Osteocyte (in vitro differentiated cells): ENCODE measurements at places on chromosomes 1 and 21. TPM values are rescaled to one million over a fixed set of nuclear protein-coding genes. Genes with fewer than 3 reads are reported as not detected.

DNA sequence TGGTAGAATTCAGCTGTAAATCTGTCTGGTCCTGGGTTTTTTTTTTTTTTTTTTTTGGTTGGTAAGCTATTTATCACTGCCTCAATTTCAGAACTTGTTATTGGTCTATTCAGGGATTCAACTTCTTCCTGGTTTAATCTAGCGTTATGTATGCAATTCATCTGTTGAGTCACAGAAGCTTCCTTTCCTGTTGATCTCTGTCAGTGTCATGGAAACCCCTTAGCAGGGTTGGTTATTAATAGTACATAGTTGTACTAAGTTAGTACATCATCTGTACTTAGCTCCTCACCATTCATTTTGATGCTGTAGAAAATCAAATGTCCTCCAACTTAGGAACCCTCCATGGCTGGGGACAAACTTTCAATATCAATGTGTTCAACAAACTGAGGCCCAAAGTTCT is 51.0 kb upstream of the BARHL2 start:
- no peak overlapping the region for H3K27ac ChIP-seq
- no peaks in the 10 kb centered on the region for H3K27me3 ChIP-seq
- no peak overlapping the region for H3K4me3 ChIP-seq
- DNase-seq, result no peak

TAL1 gene
- not detected in 2 replicates for total RNA-seq

- no peak for DNase-seq
- H3K4me1 ChIP-seq, result no peaks in the 10 kb centered on the region
- H3K27ac ChIP-seq, result no peak overlapping the region
- no peak overlapping the region for H3K4me3 ChIP-seq
- no peaks in the 10 kb centered on the region for H3K36me3 ChIP-seq
Measured at GRCh38 chr1:175735144-175735543, 8.3 kb downstream of the TNR start.

GRCh38 chr1:47211796-47212269 is 20.2 kb downstream of the TAL1 start:
- H3K4me1 ChIP-seq, result no peaks in the 10 kb centered on the region
- H3K27me3 ChIP-seq, result peaks cover 22% of the 10 kb centered on the region
- no peak for DNase-seq

GRCh38 chr21:16708101-16708835 is 804.6 kb upstream of the CXADR start:
- peaks cover 32% of the 10 kb centered on the region for H3K4me1 ChIP-seq
- no peaks in the 10 kb centered on the region for H3K36me3 ChIP-seq
- H3K4me3 ChIP-seq, result no peak overlapping the region
- DNase-seq, result no peak

DNA sequence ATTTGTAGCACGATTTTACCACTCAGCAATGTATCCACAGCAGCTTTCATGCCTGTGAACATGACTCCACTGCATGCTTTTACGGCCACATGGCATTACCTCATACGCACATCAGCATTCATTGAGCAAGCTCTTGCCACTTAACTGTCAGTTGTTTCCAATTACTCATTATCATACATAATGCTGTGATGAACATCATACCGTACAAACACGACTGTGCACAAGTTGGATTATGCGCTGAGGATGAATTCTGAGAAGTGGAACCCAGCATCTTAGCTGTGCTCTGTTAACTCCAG is 9.6 kb downstream of the UMODL1 start:
- H3K4me3 ChIP-seq, result no peak overlapping the region
- H3K4me1 ChIP-seq, result peaks cover 17% of the 10 kb centered on the region
- no peaks in the 10 kb centered on the region for H3K36me3 ChIP-seq
- H3K27me3 ChIP-seq, result no peaks in the 10 kb centered on the region

DNA sequence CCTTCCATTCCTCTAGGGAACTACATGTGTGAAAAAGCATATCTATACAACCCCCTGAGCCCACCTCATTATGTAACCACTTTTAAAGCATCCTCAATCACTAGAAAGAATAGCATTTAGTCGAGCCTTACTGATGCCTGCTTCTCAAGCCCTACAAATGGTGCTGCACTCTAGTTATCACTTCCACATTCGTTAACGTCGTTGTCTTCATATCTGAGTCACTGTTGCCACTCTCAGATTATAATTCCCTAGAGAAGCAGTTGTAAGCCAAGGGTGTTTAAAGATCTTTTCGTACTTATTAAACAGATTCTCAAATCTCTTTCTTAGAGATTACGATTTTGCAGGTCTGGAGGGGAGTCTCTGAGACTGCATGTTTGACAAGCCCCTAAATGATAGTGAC is 16.5 kb downstream of the ATP1B1 start:
- no peaks in the 10 kb centered on the region for H3K27me3 ChIP-seq
- no peak overlapping the region for H3K4me3 ChIP-seq
- peaks cover 33% of the 10 kb centered on the region for H3K36me3 ChIP-seq
- peaks cover 29% of the 10 kb centered on the region for H3K4me1 ChIP-seq

DNA sequence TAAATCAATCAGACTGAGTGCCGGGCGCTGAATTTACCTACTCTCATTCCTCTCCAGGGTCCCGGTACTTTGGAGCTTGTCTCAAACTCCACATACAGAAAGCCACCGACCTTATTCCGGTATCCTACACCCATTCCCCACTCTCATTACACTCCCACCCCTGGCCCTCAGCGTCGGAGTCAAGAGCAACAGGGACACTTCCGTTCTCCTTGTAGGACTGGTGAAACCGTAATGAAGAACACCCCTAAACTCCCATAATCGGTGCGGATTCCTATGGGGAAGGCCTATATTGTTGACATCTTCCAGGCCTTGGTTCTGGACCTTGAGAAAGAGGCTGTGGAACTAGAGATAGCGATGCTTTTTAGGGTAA is 798 bp downstream of the ZBED6 start:
- peaks cover 37% of the 10 kb centered on the region for H3K4me1 ChIP-seq
- peak overlapping the region; percentile 98 for H3K27ac ChIP-seq
- H3K27me3 ChIP-seq, result no peaks in the 10 kb centered on the region
- peaks cover 22% of the 10 kb centered on the region for H3K36me3 ChIP-seq
- no peak for DNase-seq
- peak overlapping the region; percentile 96 for H3K4me3 ChIP-seq

DNA sequence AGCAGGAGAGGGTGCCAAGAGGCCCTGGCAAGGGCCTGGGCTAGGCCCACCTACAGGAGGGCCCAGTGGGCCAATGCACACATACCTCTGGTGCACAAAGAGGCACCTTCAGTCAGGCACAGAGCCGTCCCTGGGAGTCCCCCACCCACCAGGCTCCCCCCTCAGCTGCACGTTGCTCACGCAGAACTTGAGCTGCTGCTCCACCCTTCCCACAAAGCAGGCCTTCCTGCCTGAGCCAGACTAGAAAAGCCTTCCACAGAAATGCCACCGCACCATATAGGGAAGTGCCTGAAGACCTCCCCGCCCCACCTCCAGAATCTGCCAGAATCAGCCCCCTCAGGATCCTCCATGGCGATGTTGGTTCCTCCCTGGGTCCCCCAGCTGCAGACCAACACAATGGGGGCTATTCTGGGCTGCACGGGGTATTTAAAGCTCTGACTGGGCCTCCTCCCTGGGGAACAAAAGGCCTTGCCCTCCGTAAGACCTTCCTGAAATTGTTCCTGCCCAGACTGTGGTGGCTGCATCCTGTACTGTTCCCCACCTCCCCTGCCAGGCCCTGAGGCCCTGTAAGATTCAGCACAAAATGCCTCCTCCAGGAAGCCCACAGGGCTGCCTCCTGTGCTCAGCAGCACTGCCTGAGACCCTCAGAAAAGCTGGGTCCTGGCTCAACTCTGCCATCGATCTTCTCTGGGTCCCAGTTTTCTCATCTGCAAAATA is 27.2 kb downstream of the HSPG2 start:
- peaks cover 77% of the 10 kb centered on the region for H3K4me1 ChIP-seq
- H3K4me3 ChIP-seq, result no peak overlapping the region
- DNase-seq, result no peak
- no peaks in the 10 kb centered on the region for H3K36me3 ChIP-seq
- H3K27ac ChIP-seq, result peak overlapping the region; percentile 94

TGFBR3 gene
- total RNA-seq, result 14.1 and 17.2 TPM in 2 replicates

- no peak overlapping the region for H3K27ac ChIP-seq
- no peak for DNase-seq
- peaks cover 44% of the 10 kb centered on the region for H3K27me3 ChIP-seq
- no peaks in the 10 kb centered on the region for H3K36me3 ChIP-seq
- H3K4me1 ChIP-seq, result peaks cover 10% of the 10 kb centered on the region
Measured at GRCh38 chr1:165235777-165236291, 120.7 kb downstream of the LMX1A start.

- peaks cover 2% of the 10 kb centered on the region for H3K4me1 ChIP-seq
- peaks cover 37% of the 10 kb centered on the region for H3K27me3 ChIP-seq
- H3K4me3 ChIP-seq, result no peak overlapping the region
- DNase-seq, result no peak
Measured at GRCh38 chr1:88175631-88176226, 508.3 kb upstream of the PKN2 start.

GRCh38 chr1:150562446-150563339 is 13.5 kb downstream of the ADAMTSL4 start:
- peak overlapping the region; percentile 100 for H3K27ac ChIP-seq
- peak overlapping the region; percentile 91 for H3K4me3 ChIP-seq
- no peaks in the 10 kb centered on the region for H3K36me3 ChIP-seq
- DNase-seq, result no peak
- peaks cover 74% of the 10 kb centered on the region for H3K4me1 ChIP-seq
- no peaks in the 10 kb centered on the region for H3K27me3 ChIP-seq

CELA2B gene
- total RNA-seq, result not detected in 2 replicates

LORICRIN gene
- not detected in 2 replicates for total RNA-seq

TRPM2 gene
- not detected in 2 replicates for total RNA-seq

- no peak for DNase-seq
- no peak overlapping the region for H3K27ac ChIP-seq
- H3K4me3 ChIP-seq, result no peak overlapping the region
- no peaks in the 10 kb centered on the region for H3K27me3 ChIP-seq
- peaks cover 45% of the 10 kb centered on the region for H3K36me3 ChIP-seq
- H3K4me1 ChIP-seq, result no peaks in the 10 kb centered on the region
Measured at GRCh38 chr1:226360106-226360746, 47.7 kb downstream of the PARP1 start.

- peaks cover 28% of the 10 kb centered on the region for H3K4me1 ChIP-seq
- no peak overlapping the region for H3K4me3 ChIP-seq
- no peaks in the 10 kb centered on the region for H3K36me3 ChIP-seq
- peak overlapping the region; percentile 83 for H3K27ac ChIP-seq
- DNase-seq, result no peak
- no peaks in the 10 kb centered on the region for H3K27me3 ChIP-seq
Measured at GRCh38 chr1:153573351-153573750, 7.7 kb upstream of the S100A2 start.

DNA sequence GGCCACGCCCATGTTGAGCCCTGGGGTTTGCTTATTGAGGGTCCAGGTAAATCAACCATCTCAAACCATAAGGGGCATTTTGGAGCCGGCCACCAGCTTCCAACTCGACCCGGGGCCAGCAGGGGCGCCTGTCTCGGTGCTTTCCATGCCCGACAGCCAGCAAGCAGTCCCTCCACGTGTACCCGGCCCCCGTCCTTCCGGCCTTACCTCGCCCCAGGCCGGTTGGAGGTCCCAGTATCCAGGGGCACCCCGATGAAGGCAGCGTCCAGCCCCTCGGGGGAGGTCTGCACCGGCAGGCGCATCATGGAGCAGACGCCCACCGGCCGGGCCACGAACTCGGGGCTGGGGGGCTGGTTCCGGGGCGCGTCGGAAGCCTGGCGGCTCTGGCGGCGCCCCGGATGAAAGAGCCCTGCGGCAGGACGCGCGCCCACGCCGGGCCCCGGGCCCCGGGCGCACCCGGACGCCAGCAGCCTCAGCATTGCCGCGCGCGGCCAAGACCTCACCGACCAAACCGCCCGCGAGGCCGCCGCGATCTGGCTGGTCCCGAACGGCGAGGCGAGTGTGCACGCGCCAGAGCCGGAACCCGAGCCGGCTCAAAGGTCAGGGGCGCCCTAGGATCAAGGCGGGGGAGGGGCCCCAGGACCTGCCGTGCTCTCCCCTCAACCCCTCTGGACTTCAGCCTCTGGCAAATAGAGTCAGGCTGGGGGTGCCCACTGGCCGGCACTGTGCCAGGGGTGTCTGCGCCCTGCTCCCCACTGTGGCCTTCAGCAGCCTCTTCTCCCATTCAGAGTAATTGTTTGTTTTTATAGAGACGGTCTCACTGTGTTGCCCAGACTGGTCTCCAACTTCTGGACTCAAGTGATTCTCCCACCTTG is at the start of gene AGMAT:
Gene AGMAT (minus strand): TSS at position 563 of the 875 bp plus-strand sequence. CDS start 84 bp downstream, at position 479.
- H3K27me3 ChIP-seq, result no peaks in the 10 kb centered on the region
- peaks cover 7% of the 10 kb centered on the region for H3K4me1 ChIP-seq
- no peaks in the 10 kb centered on the region for H3K36me3 ChIP-seq
- H3K27ac ChIP-seq, result no peak within 1 kb of the TSS

DNA sequence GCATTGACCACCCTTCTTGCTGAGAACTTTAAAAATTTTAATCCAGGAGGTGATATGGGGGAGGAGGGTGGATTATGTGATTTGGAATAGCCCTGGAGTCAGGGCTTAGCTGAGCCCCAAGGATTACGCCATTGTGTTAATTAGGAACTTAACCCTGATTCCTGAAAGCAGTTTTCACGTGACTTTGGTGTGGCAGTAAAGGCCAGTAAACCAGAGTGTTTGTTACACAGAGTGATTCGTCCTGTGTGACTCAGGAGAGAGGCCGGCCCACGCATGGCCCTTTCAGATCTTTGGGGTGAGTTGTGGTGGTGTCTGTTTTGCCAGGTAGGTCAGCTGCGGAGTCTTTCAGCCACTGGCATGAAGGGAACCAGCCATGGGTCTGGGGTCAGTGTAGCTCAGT is 107.6 kb downstream of the NOS1AP start:
- no peak overlapping the region for H3K27ac ChIP-seq
- H3K4me3 ChIP-seq, result no peak overlapping the region
- H3K27me3 ChIP-seq, result no peaks in the 10 kb centered on the region
- H3K4me1 ChIP-seq, result peaks cover 11% of the 10 kb centered on the region

TDRD10 gene
- not detected in 2 replicates for total RNA-seq

GRCh38 chr1:40210511-40211204 is 37.1 kb upstream of the TMCO2 start:
- peak overlapping the region; percentile 9 for H3K27ac ChIP-seq
- H3K36me3 ChIP-seq, result peaks cover 21% of the 10 kb centered on the region
- H3K4me3 ChIP-seq, result no peak overlapping the region
- H3K27me3 ChIP-seq, result no peaks in the 10 kb centered on the region
- no peaks in the 10 kb centered on the region for H3K4me1 ChIP-seq

BRDT gene
- not detected in 2 replicates for total RNA-seq

UQCRH gene
- total RNA-seq, result 200 and 228 TPM in 2 replicates

LYPD8 gene
- not detected in 2 replicates for total RNA-seq

- no peak overlapping the region for H3K27ac ChIP-seq
- H3K27me3 ChIP-seq, result no peaks in the 10 kb centered on the region
- H3K36me3 ChIP-seq, result no peaks in the 10 kb centered on the region
- DNase-seq, result no peak
- no peaks in the 10 kb centered on the region for H3K4me1 ChIP-seq
Measured at GRCh38 chr1:219514728-219515127, 98.2 kb downstream of the ZC3H11B start.

SPRR2G gene
- total RNA-seq, result not detected in 2 replicates

- H3K27me3 ChIP-seq, result peaks cover 9% of the 10 kb centered on the region
- no peak overlapping the region for H3K27ac ChIP-seq
- no peak for DNase-seq
- H3K4me3 ChIP-seq, result no peak overlapping the region
Measured at GRCh38 chr1:24490101-24490781, 12.4 kb upstream of the RCAN3 start.

- H3K36me3 ChIP-seq, result no peaks in the 10 kb centered on the region
- H3K4me1 ChIP-seq, result peaks cover 13% of the 10 kb centered on the region
- no peak overlapping the region for H3K27ac ChIP-seq
Measured at GRCh38 chr1:229253151-229253974, 17.5 kb upstream of the RAB4A start.

IL19 gene
- not detected in 2 replicates for total RNA-seq
